Activated naive CD4-positive, alpha-beta T cell treated with anti-CD3 and anti-CD28 coated beads, Interleukin-2, amount 50 U/mL, for 72 hours (primary cell): ENCODE measurements at places on chromosomes 13 and 19.

DNA sequence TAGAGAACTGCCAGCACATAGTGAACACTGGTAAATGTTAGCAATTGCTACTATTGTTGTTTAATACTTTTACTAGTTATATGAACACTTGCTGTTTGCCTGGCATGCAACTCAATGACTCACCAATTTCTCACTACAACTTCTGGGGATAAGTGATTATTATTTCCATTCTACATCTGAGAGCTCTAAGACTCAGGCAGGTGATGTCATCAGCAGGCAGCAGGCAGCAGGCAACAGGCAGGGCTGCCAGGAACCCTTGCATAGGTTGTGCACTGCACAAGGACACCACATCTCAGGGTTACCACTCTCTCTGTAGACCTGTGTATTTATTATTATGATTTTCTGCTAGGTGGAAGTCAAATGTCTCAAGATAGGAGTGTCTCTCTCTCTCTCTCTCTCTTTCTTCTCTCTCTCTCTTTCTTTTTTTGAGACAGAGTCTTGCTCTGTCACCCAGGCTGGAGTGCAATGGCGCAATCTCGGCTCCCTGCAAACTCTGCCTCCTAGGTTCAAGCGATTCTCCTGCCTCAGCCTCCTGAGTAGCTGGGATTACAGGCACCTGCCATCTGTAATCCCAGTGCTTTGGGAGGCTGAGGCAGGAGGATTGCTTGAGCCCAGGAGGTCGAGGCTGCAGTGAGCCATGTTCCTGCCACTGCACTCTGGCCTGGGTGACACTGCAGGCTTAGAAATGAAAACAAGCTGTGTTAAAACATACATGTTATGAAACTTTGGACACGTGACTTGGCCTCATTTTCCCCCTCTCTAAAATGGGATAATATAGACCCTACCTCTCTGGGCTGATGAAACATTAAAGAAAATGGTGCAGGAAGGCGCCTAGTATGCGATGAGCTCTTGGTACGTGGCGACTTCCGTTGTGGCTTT lies 22.7 kb downstream of the HPN start:
- peak; percentile 33 for DNase-seq

GRCh38 chr13:109131698-109132257 lies 502.4 kb downstream of the MYO16 start:
- no peak for DNase-seq

GRCh38 chr13:27083183-27083582 lies 88.4 kb downstream of the USP12 start:
- DNase-seq: no peak

- no peak for DNase-seq
Observed at GRCh38 chr13:96033220-96034015, 19.8 kb downstream of the UGGT2 start.

DNA sequence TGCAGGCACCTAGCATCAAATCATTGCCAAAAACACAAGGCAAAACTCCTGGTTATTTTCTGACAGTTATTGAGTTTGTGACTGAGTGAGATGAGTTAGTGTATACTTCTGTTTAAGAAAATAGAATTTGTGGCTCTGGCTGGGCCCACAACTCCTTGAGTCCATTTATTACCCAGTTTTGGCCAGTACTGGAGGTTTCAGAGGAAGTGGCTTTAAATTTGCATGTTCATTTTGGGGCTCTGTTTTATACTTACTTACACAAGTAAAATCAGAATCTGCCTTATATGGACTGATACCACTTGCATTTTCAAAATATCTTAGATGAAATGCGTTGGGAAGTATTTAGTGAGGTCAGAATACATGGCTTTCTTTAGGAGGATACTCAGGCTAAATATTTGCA lies 29.0 kb downstream of the TNFSF11 start:
- no peak for DNase-seq

DNA sequence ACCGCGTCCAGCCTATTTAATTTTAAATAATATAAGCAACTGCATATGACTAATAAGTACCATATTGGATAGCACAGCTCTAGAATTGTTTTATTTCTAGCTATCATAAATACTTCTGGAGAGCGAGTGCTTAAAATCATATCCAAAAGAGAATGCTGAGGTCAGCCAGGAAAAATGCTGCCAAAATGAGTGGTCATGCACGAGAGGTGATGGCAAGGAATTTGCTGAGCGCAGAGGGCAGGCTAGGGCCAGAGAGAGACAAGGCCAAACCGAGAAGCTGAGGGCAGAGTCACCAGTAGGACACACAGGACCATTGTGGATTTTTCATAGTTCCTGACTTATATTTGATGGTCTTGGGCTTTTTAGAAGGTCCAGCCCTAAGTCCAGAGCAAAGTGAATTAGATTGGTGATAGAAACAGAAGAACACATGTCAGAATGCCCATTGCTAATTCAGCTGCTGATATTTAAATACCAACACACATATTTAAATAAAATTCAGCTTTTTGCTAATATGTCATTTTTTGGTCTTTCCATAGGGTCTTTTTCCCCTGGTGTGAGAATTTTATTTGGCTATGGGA lies 33.6 kb upstream of the UBL3 start:
- no peak for DNase-seq

GRCh38 chr13:79725841-79726240 lies 244.9 kb downstream of the NDFIP2 start:
- DNase-seq: no peak

DNA sequence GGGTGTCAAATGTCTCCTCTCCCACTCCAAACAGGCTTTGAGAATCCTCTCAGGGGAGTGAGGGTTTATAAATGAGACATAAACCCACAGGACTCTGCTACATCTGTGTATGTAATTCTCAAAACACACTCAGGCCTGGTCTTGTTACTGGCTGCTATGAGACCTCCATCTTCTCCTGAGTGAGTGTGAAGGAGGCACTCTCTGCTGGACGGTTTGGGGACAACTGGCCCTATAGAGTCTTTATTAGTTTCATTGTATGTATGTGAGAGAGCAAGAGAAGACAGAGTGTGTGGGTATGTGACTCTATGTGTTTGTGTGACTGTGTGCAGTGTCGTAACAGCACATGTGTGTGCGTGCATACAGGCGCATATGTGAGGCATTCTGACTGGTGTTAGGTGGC lies 9.6 kb upstream of the CYP4F12 start:
- DNase-seq: no peak

DNA sequence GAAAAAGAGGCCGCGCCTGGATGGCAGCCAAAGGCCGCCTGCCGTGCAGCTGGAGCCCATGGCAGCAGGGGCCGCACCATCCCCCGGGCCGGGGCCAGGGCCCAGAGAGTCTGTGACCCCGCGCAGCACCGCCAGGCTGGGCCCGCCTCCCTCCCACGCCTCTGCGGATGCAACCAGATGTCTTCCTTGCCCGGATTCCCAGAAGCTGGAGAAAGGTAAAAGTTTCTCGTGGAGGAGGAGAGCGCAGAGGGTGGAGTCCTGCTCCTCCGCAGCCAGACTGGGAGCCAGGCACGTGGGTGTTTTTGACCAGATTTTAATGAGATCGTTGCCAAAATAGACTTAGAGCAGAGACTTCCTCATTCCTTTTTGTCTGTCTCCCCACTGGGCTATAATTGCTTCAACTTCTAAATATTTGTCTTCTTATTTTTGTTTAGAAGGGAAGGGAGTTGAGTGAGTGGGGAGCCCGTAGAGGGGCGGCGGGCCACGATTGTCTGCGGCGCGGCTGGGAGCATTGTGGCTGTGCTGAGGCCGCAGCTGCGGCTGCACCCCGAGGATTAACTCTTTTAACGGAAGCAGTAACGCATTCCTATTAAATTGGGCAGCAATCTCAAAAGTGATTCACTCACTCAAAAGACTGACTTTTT lies 22.8 kb upstream of the NDUFS7 start:
- no peak for DNase-seq

GRCh38 chr19:49434907-49435583 lies 6.3 kb downstream of the SLC17A7 start:
- no peak for DNase-seq

DNA sequence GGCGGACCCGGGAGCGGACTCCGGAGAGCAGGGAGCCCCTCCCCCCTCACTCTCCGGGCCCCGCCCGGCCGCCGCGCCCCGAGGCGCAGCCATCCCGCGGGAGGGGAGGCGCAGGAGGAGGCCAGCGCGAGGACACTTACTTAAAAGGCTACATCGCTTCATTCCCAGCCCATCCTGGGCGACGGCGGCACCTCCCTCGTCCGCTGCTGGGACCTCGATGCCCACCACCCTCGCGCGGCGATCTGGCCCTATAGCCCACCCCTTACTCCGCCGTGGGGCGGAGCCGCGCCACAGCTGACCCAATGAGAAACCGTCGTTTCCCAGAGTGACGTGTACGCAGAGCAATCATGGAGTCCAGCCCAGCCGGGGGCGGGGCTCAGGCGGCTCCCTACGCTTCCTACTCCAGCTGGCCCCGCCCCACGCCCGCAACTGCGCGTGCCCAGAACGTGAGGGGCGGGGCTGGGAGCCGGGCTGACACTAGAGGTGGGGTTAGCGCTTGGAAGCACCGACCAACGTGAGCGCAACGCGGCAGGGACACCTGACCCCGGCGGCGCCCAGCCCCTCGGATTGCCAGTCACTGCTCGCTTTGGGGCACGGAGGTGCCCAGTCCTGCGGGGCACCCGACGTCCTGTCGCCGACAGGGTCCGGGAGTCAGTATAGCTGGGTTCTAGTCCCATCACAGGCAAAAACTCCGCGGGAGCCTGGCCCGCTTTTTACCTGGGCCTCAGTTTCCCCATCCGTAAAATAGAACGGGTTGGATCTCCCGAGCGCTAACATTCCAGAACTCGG lies at the start of gene ANKRD27:
TSS of gene ANKRD27 (minus strand) at position 250 of the 789 bp plus-strand sequence. CDS start 16,165 bp downstream, outside the sequence.
- DNase-seq: peak; percentile 99

- no peak for DNase-seq
Observed at GRCh38 chr13:96072392-96072791, 17.5 kb upstream of the HS6ST3 start.
